ENCODE measurements at places on chromosomes 6 and 20.

- H3K4me3 ChIP-seq: no peak overlapping the region
- H3K27ac ChIP-seq: no peak overlapping the region
- H3K36me3 ChIP-seq: no peaks in the 10 kb centered on the region
- H3K4me1 ChIP-seq: no peaks in the 10 kb centered on the region
- no peaks in the 10 kb centered on the region for H3K27me3 ChIP-seq
These were observed 239.5 kb downstream of the SLC24A3 start for GRCh38 chr20:19451923-19452295.

- no peaks in the 10 kb centered on the region for H3K36me3 ChIP-seq
- DNase-seq: no peak
- H3K27ac ChIP-seq: no peak overlapping the region
- no peak overlapping the region for H3K4me3 ChIP-seq
- no peaks in the 10 kb centered on the region for H3K27me3 ChIP-seq
- H3K4me1 ChIP-seq: peaks cover 19% of the 10 kb centered on the region
These were observed 299.6 kb upstream of the STXBP5 start for GRCh38 chr6:146904596-146904995.

DNA sequence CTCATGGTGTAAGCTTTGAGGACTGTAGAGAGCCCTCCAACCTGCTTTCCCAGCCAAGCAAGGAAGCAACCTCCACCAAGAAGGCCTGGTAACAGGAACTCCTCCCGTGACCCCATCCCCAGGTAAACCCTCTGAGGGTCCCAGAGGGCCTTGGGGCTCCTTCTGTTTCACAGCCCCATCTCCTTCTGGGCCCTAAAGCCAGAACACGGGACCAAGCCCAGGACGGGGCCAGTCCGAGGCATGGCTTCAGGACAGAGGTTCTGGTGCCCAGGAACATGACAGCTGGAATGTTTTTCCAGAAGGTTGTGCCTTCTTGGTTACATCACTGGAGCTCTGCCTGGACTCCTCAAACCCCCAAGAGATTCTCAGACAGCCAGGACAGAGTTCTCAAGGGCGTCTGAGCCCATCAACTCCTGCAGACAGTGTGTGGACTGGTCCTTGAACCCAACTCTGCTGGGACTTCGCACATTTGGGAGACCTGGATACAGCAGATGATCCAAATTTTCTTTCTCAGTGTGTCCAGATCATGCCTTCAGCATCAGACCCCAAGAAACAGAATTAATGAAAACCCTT is 43.1 kb downstream of the RRBP1 start:
- no peak overlapping the region for H3K27ac ChIP-seq
- H3K27me3 ChIP-seq: no peaks in the 10 kb centered on the region
- peaks cover 81% of the 10 kb centered on the region for H3K36me3 ChIP-seq
- peaks cover 29% of the 10 kb centered on the region for H3K4me1 ChIP-seq
- DNase-seq: no peak
- H3K4me3 ChIP-seq: no peak overlapping the region

- H3K4me3 ChIP-seq: no peak overlapping the region
- no peak overlapping the region for H3K27ac ChIP-seq
- no peaks in the 10 kb centered on the region for H3K27me3 ChIP-seq
- no peak for DNase-seq
- H3K4me1 ChIP-seq: no peaks in the 10 kb centered on the region
These were observed 477.1 kb downstream of the BTBD3 start for GRCh38 chr20:12394786-12395185.

DNA sequence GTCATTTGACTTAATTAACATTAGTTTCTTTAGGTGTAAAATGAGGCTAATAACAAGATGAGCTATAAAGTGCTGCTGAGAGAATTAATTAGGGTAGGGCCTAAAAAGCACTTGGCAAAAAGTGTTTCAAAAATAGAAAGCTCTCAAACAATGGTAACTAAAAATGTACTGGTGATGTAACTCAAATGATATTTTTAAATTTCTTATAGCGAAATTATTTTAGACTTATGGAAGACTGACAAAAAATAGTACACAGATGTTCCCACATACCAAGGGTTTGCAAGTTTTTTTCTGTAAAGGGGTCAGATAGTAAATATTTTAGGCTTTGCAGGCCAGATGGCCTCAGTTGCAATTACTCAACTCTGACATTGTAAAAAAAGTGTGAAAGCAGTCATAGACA is 190.7 kb upstream of the UFL1 start:
- H3K27ac ChIP-seq: no peak overlapping the region
- no peak for DNase-seq
- no peaks in the 10 kb centered on the region for H3K36me3 ChIP-seq
- no peaks in the 10 kb centered on the region for H3K27me3 ChIP-seq
- no peak overlapping the region for H3K4me3 ChIP-seq

- no peaks in the 10 kb centered on the region for H3K27me3 ChIP-seq
- no peak overlapping the region for H3K27ac ChIP-seq
- no peak for DNase-seq
- H3K4me3 ChIP-seq: no peak overlapping the region
- H3K36me3 ChIP-seq: no peaks in the 10 kb centered on the region
These were observed 50.3 kb upstream of the GFRAL start for GRCh38 chr6:55276745-55277530.

GRCh38 chr6:157531986-157532365 is 151.0 kb downstream of the ZDHHC14 start:
- peaks cover 45% of the 10 kb centered on the region for H3K4me1 ChIP-seq
- no peaks in the 10 kb centered on the region for H3K27me3 ChIP-seq
- no peak for DNase-seq
- H3K4me3 ChIP-seq: no peak overlapping the region

GRCh38 chr20:19314621-19315020 is 102.2 kb downstream of the SLC24A3 start:
- no peak overlapping the region for H3K27ac ChIP-seq
- H3K4me3 ChIP-seq: no peak overlapping the region
- peaks cover 15% of the 10 kb centered on the region for H3K4me1 ChIP-seq
- DNase-seq: no peak
- H3K27me3 ChIP-seq: peaks cover 2% of the 10 kb centered on the region

DNA sequence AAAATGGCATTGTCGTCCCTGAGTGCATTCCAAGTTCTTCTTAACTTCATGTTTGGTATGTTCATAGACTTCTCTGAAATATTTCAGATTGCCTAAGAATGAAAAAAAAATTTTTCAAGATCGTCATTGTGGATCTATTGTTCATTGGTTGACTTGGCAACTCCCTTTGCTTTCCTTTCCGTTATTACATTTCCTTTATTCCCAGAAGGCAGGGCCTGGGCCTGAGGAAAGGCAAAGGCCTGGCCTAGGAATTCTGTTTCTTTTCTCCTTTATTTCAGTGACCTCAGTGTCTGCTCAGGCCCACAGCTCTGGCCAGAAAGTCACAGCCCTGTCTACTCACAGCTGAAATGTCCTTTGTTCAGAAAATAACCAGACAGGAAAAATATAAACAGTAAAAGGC is 401.6 kb upstream of the PLCB4 start:
- no peak for DNase-seq
- no peaks in the 10 kb centered on the region for H3K27me3 ChIP-seq
- no peaks in the 10 kb centered on the region for H3K4me1 ChIP-seq
- no peak overlapping the region for H3K27ac ChIP-seq
- no peaks in the 10 kb centered on the region for H3K36me3 ChIP-seq

- H3K27ac ChIP-seq: no peak overlapping the region
- no peaks in the 10 kb centered on the region for H3K36me3 ChIP-seq
- no peak overlapping the region for H3K4me3 ChIP-seq
- no peaks in the 10 kb centered on the region for H3K27me3 ChIP-seq
These were observed 574.3 kb downstream of the COL12A1 start for GRCh38 chr6:74631564-74631963.

DNA sequence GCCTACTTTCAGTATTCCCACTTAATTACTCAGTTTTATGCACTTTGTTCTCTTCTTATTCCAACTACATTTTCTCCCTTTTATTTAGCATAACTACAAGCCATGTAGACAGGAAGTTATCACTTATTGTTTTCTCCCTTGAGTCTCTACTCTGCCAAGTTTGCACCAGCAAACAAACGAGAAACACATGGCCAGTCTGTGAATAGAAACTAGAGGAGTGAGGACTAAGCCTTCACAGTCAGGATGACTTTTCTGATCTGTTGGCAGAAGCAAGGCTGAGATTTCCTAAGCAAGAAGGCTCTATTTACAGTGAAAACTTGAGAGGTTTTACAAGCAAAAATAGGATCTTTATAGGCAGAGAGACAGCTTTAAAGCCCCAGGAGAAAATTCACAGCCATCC is 69.8 kb upstream of the TINAG start:
- no peak overlapping the region for H3K4me3 ChIP-seq
- no peaks in the 10 kb centered on the region for H3K36me3 ChIP-seq
- H3K27me3 ChIP-seq: no peaks in the 10 kb centered on the region
- H3K4me1 ChIP-seq: no peaks in the 10 kb centered on the region
- DNase-seq: no peak

DNA sequence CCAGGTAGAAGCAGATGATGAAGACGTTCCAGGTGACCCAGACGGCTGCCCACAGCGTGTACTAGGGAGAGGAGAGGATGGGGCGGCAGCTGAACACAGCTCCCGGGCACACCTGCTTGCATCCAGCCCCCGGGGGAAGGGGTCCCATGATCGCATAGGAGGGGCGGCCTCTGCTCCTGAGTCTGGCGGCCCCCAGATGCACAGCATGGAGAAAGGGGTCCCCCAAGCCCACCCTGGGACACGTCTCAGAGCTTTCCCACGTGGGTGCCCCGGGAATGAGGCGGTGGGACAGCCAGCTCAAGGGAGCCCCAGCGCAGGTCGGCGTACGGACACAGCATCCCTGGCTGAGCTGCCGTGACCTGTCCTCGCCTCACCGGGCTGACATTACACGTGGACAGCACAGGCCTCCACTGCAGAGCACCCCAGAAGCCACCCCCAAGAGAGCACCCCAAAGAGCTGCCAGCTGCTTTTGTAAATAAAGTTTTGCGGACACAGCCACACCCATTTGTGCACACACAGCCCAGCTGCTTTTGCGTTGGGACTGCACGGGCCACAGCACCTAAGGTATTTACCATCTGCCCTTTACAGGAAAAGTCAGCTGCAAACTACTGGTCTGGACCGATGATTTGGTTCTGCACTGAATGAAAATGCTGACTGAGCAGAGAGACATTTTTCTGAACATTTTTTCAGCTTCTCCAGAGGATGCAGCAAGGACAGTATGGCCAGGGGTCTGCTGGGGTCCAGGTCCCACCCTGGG is 5.2 kb downstream of the NKAIN4 start:
- no peak overlapping the region for H3K27ac ChIP-seq
- H3K4me3 ChIP-seq: no peak overlapping the region
- peaks cover 10% of the 10 kb centered on the region for H3K4me1 ChIP-seq
- no peaks in the 10 kb centered on the region for H3K36me3 ChIP-seq
- H3K27me3 ChIP-seq: peaks cover 78% of the 10 kb centered on the region

GRCh38 chr6:57267586-57268293 is 45.6 kb upstream of the RAB23 start:
- no peak overlapping the region for H3K4me3 ChIP-seq
- H3K4me1 ChIP-seq: peaks cover 4% of the 10 kb centered on the region
- no peaks in the 10 kb centered on the region for H3K27me3 ChIP-seq
- DNase-seq: no peak
- H3K36me3 ChIP-seq: no peaks in the 10 kb centered on the region
- no peak overlapping the region for H3K27ac ChIP-seq
